Activated naive CD8-positive, alpha-beta T cell treated with anti-CD3 and anti-CD28 coated beads, Interleukin-2, amount 10 ng/mL, durations not matched to agents 7 days and 5 days (primary cell): ENCODE measurements at places on chromosomes 1 and 21. TPM values are rescaled to one million over a fixed set of nuclear protein-coding genes. Genes with fewer than 3 reads are reported as not detected.

Gene AADACL3
- not detected for total RNA-seq

Gene RSPH1
- not detected for total RNA-seq

Gene KRTAP6-1
- total RNA-seq = not detected

Gene PKN2
- total RNA-seq = 36.7 TPM

Gene NRIP1
- 27.3 TPM for total RNA-seq

Gene RIPPLY3
- total RNA-seq = not detected

GRCh38 chr1:61606448-61607312, 118.3 kb downstream of the TM2D1 start:
- H3K4me1 ChIP-seq = no peaks in the 10 kb centered on the region
- no peak overlapping the region for H3K27ac ChIP-seq
- H3K36me3 ChIP-seq = no peaks in the 10 kb centered on the region
- no peak for DNase-seq
- H3K27me3 ChIP-seq = peaks cover 7% of the 10 kb centered on the region
- no peak overlapping the region for H3K4me3 ChIP-seq

DNA sequence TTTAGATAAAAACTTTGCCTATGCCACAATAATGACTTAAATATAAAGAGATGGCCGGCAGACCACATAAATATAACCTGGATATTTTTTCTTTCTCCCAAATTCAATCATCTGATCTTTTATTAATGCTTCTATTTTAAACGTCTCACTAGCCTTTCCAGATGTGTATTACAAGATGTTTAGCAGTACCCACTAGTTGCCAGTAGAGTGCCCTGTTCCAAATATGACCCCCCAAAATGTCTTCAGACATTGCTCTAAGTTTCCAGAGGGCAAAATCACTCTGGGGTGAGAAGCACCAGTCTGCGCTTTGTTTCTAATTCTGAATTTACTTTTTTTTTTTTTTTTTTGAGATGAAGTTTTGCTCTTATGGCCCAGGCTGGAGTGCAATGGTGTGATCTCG, 268.1 kb downstream of the GRIK1 start:
- no peak overlapping the region for H3K27ac ChIP-seq
- no peak for DNase-seq

DNA sequence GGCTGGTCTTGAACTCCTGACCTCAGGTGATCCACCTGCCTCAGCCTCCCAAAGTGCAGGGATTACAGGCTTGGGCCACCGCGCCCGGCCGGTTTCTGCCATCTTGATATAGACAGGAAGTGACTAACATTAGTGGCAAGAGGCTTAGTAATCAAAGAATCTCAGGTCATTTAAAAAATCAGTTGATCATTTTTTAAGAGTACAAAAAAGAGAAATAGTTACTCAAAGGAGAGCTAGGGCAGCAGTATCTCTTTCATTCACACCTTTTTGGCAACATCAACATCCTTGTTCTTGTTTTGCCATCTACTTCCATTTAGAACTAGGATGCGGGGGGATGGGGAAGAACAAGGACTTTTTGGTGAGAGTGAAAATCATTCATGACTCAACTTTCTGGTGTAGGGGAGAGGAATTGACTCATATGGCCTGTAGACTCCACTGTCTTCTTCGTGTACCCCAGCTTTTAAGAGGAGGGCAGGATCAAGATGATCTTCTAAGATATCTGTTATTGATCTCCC, 8.8 kb downstream of the FCRLB start:
- H3K36me3 ChIP-seq = no peaks in the 10 kb centered on the region
- peak overlapping the region; percentile 57 for H3K27ac ChIP-seq
- H3K4me3 ChIP-seq = peak overlapping the region; percentile 18
- H3K27me3 ChIP-seq = peaks cover 22% of the 10 kb centered on the region
- peaks cover 35% of the 10 kb centered on the region for H3K4me1 ChIP-seq

DNA sequence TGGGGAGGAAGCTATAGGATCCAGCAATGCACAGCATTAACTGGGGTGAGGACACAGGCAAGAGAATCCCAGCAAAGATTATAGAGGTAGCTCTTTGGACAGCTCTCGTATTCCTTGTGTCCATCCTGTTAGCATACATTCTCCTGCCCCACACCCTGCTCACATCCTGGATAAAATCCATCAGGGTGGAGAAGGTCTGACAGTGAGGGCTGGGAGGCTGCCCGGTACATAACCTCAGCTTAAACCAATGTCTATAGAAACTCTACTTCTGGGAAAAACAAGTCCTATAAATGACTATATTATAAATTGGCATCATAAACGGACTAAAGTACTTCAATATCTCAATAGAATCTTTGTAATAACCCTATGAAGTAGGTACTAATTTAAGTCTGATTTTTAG, 36.8 kb upstream of the UBE2U start:
- DNase-seq = no peak
- H3K27ac ChIP-seq = no peak overlapping the region
- no peaks in the 10 kb centered on the region for H3K36me3 ChIP-seq
- peaks cover 7% of the 10 kb centered on the region for H3K27me3 ChIP-seq
- peaks cover under 1% of the 10 kb centered on the region for H3K4me1 ChIP-seq

GRCh38 chr1:10401281-10401680, 2.4 kb downstream of the PGD start:
- H3K27me3 ChIP-seq = no peaks in the 10 kb centered on the region
- H3K4me1 ChIP-seq = peaks cover 21% of the 10 kb centered on the region
- H3K27ac ChIP-seq = no peak overlapping the region

DNA sequence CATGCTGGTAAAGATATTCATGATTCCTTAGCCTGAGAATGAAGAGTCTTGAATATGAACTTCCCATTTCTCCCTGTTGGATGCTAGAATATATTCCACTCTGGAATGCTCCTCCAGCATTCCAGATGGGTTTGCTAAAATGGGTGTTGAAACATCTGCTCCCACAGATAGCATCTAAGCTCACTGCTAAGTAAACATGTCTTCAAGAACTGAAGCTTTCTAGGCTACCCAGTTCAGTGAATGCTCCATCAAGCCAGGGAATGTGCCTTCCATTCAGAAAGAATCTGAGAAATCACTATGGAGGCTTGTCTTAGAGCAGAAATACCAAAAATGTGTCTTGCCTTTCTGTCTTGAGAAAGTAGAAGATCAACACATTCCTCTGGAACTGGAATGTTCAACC, 81.1 kb downstream of the TNFSF18 start:
- peaks cover 6% of the 10 kb centered on the region for H3K4me1 ChIP-seq
- no peak for DNase-seq
- H3K4me3 ChIP-seq = no peak overlapping the region
- peaks cover 7% of the 10 kb centered on the region for H3K36me3 ChIP-seq
- peaks cover 2% of the 10 kb centered on the region for H3K27me3 ChIP-seq

GRCh38 chr1:177427811-177428210, 257.1 kb downstream of the BRINP2 start:
- H3K27me3 ChIP-seq = no peaks in the 10 kb centered on the region
- H3K4me3 ChIP-seq = no peak overlapping the region
- H3K4me1 ChIP-seq = no peaks in the 10 kb centered on the region
- no peaks in the 10 kb centered on the region for H3K36me3 ChIP-seq

GRCh38 chr1:24743404-24744211, 1.6 kb upstream of the CLIC4 start:
- peaks cover 20% of the 10 kb centered on the region for H3K4me1 ChIP-seq
- H3K36me3 ChIP-seq = no peaks in the 10 kb centered on the region
- H3K4me3 ChIP-seq = peak overlapping the region; percentile 50
- DNase-seq = no peak

DNA sequence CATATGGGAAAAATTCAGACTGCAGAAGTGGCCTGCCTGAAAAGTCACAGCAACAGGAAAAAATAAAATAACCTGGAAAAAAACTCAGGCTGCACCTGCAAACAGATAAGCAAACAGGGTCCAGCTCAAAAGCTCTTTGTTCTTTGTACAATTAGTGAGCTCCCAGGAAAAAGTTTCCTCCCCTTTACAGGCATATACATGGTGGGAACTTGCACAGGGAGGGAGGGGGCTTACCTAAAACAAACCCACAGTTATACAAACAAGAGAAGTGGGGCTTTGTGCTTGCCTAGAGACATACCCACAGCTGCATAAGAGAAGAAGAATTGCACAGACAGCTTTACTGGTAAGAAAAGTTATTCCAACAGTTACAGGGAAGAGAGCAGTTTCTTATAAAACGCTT, 31.7 kb upstream of the COG2 start:
- DNase-seq = no peak
- no peaks in the 10 kb centered on the region for H3K4me1 ChIP-seq
- no peak overlapping the region for H3K27ac ChIP-seq
- no peaks in the 10 kb centered on the region for H3K36me3 ChIP-seq

DNA sequence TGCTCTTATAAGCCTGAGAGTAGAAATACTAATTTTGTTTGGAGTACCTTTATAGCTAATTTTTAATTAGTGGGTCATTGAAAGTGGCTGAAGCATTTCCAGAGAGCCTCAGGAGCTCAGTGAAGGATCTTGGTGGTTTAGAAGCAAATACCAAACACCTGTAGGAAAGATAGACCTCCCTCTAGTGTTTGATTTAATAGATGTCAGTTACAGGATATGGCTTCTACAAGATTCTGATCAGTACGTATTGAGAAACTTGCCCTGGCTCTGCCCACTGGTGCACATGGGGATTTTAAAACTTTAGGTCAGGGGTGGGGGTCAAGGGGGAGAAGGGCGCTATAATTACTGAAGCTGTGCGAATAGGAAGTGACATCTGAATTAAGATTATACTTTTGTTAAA, 122.2 kb downstream of the POU2F1 start:
- peaks cover 6% of the 10 kb centered on the region for H3K4me1 ChIP-seq
- H3K27me3 ChIP-seq = no peaks in the 10 kb centered on the region
- DNase-seq = no peak

DNA sequence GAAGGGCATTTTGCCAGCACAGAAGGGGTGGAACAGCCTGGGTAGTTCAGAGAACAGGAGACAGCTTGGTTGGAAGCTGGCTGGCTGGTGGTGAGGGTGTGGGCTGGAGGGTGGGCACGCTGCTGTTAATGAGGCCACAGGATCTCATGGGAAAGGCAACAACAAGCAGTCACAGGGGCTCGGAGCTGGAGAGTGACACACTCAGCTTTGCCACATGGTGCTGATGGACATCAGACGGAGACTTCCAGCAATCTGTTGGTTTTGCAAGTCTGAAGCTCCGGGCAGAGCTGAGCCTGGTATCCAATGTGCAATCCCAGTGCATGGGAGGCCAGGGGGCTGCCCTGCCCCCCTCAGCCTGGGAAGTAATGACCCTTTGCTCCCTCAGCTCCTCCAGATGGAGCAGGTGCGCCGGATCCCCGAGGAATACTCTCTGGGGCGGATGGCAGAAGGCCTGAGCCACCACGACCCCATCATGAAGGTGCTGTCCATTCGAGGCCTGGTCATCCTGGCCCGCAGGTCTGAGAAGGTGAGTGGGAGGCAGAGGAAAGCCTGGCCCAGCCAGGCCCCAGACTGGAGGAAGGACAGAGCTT, 15.6 kb upstream of the TTC4 start:
- H3K27ac ChIP-seq = no peak overlapping the region
- peaks cover 3% of the 10 kb centered on the region for H3K27me3 ChIP-seq

GRCh38 chr1:33455539-33456501, 16.6 kb upstream of the ZSCAN20 start:
- no peak overlapping the region for H3K4me3 ChIP-seq
- peaks cover 10% of the 10 kb centered on the region for H3K4me1 ChIP-seq

DNA sequence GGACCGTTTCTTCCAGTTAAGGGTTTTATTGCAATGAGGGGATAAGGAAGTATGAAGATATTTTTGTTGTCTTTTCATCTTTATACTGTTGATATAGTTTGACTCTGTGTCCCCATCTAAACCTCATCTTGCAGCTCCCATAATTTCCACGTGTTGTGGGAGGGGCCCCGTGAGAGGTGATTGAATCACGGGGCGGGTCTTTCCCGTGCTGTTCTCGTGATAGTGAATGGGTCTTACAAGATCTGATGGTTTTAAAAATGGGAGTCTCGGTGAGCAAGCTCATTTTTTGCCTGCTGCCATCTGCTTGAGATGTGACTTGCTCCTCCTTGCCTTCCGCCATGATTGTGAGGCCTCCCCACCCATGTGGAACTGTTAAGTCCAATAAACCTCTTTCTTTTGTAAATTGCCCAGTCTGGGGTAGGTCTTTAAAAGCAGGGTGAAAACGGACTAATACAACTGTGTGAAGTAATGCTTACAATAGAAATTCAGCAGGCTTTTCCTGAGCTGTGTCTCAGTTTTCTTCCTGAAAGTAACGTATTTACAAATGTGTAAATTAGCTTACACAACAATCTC, 377.3 kb downstream of the SIPA1L2 start:
- no peak overlapping the region for H3K4me3 ChIP-seq
- peaks cover 8% of the 10 kb centered on the region for H3K4me1 ChIP-seq
- no peak for DNase-seq
- H3K36me3 ChIP-seq = no peaks in the 10 kb centered on the region
- H3K27me3 ChIP-seq = peaks cover 41% of the 10 kb centered on the region

DNA sequence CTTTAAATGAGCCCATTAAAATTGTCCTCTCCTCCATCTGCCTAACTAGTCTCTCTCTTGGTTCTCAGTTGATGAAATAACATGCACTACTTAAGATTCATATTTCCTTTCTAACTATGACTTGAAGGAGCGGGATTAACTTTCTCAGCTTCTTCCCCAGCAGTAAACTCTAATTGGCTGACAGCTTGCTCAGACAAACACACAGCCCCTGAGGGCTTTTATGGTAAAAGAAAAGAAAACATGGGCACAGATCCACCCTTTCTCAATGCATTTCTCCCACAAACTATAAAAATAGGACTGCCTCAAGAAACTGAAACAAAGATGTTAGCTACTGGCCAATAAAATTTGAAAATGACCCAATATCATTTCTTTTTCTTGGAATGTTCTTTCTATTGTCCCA, 703.1 kb downstream of the ADGRL2 start:
- no peaks in the 10 kb centered on the region for H3K36me3 ChIP-seq
- no peak overlapping the region for H3K4me3 ChIP-seq
- DNase-seq = no peak
- H3K4me1 ChIP-seq = no peaks in the 10 kb centered on the region

- no peaks in the 10 kb centered on the region for H3K27me3 ChIP-seq
- no peaks in the 10 kb centered on the region for H3K4me1 ChIP-seq
- no peak overlapping the region for H3K4me3 ChIP-seq
- H3K27ac ChIP-seq = no peak overlapping the region
- DNase-seq = no peak
Measured at GRCh38 chr1:241240069-241240468, 116.9 kb downstream of the RGS7 start.

DNA sequence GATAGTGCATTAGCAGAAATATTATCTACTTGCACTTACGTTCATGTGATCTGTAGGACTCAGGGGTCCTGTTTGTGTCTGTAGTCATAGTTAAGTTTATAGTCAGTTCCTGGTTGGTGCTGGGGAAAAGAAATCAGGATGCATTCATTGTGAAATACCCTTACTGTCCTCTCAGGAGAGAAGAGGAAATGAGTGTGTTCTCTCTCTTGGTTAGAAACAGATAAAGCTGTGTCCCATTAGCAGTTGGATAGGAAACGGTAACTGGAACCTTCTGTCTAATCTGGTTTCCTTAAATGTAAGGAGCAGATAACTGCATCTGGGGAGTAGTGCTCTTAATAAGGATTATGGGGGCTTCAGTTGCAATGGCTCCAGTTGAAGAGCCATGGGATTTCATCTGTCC, 8.9 kb downstream of the SDCCAG8 start:
- no peaks in the 10 kb centered on the region for H3K27me3 ChIP-seq
- H3K4me1 ChIP-seq = peaks cover 18% of the 10 kb centered on the region
- no peak overlapping the region for H3K4me3 ChIP-seq

GRCh38 chr1:203402629-203403337, 51.9 kb upstream of the FMOD start:
- no peaks in the 10 kb centered on the region for H3K4me1 ChIP-seq
- peaks cover 27% of the 10 kb centered on the region for H3K27me3 ChIP-seq
- no peaks in the 10 kb centered on the region for H3K36me3 ChIP-seq
- H3K27ac ChIP-seq = no peak overlapping the region
- no peak overlapping the region for H3K4me3 ChIP-seq

GRCh38 chr21:44261675-44262295, at the start of gene DNMT3L:
Gene DNMT3L, minus strand, starts transcription at chr21:44261897. Its CDS starts 638 bp downstream, at chr21:44261259.
- DNase-seq = no peak
- no peak within 1 kb of the TSS for H3K27ac ChIP-seq
- no peaks in the 10 kb centered on the region for H3K27me3 ChIP-seq
